ENCODE measurements at places on chromosomes 6 and 20. TPM values are rescaled to one million over a fixed set of nuclear protein-coding genes. Genes with fewer than 3 reads are reported as not detected.

Gene PHACTR1
- total RNA-seq: 4.9 TPM

Gene STX7
- 58.6 TPM for total RNA-seq

DNA sequence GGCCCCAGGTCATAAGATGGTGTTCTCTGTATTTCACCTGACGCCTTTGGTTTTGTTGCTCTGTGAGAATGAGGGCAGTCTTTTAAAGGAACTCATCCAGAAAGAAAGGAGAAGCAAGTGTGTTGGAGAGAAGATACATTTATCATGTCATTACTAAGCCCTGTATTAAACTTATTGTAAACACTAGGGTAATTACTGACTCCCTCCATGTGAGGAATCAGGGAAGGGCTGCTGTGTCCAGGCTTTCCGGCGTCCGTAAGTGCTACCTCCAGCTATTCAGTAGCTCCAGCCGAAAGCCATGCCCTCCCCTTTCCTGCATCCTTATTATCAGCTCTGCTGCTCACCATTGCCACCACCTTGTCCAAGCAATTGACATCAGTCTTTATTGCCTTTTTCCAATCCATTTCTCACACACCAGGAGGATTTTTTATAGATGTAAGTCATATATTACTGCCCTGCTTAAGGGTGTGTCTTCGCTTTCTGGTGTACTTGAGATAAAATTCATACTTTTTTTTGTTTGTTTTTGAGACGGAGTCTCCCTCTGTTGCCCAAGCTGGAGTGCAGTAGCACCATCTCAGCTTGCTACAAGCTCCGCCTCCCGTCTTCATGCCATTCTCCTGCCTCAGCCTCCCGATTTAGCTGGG is 94.7 kb downstream of the RPP40 start:
- no peak overlapping the region for H3K27ac ChIP-seq
- no peaks in the 10 kb centered on the region for H3K27me3 ChIP-seq
- peaks cover 24% of the 10 kb centered on the region for H3K4me1 ChIP-seq
- H3K36me3 ChIP-seq: no peaks in the 10 kb centered on the region
- DNase-seq: no peak

DNA sequence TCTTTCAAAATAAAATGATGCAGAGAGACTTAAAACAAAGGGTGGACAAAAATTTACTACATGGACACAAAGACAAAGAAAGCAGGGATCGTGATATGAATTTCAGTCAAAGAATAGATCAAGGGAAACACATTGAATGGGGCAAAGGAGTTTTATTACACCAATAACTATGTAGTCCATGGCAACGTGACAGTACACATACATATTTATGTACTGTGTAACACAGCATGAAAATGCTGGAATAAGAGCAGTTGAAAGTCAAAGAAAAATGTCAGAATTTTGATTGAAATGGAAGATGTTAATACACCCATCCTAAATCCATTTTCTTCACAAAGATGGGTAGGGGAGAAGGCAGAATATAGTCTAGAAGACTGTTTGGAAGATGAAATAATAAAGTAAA is 9.4 kb upstream of the RIN2 start:
- H3K36me3 ChIP-seq: no peaks in the 10 kb centered on the region
- H3K4me3 ChIP-seq: no peak overlapping the region
- no peaks in the 10 kb centered on the region for H3K27me3 ChIP-seq
- peaks cover 20% of the 10 kb centered on the region for H3K4me1 ChIP-seq

DNA sequence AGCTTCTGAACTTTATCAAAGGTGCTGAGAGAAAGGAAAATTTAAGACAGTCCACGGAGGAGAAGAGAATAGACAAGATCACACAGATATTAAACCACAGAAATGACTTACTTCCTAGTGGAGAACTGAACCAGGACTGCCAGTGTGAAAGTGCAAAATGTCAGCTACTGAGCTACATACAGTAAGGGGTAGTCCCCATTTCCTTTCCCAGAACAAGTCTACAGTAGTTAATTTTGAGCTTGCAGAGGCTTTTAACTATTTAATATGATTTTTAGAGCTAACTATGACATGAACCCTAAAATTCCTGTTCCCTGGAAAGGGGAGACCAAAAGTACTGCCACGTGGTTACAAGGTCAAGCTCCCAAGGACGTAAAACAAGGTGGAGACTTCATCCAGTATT is 45.1 kb downstream of the CEP85L start:
- no peaks in the 10 kb centered on the region for H3K36me3 ChIP-seq
- no peak for DNase-seq
- no peak overlapping the region for H3K4me3 ChIP-seq
- H3K27me3 ChIP-seq: no peaks in the 10 kb centered on the region
- no peak overlapping the region for H3K27ac ChIP-seq

DNA sequence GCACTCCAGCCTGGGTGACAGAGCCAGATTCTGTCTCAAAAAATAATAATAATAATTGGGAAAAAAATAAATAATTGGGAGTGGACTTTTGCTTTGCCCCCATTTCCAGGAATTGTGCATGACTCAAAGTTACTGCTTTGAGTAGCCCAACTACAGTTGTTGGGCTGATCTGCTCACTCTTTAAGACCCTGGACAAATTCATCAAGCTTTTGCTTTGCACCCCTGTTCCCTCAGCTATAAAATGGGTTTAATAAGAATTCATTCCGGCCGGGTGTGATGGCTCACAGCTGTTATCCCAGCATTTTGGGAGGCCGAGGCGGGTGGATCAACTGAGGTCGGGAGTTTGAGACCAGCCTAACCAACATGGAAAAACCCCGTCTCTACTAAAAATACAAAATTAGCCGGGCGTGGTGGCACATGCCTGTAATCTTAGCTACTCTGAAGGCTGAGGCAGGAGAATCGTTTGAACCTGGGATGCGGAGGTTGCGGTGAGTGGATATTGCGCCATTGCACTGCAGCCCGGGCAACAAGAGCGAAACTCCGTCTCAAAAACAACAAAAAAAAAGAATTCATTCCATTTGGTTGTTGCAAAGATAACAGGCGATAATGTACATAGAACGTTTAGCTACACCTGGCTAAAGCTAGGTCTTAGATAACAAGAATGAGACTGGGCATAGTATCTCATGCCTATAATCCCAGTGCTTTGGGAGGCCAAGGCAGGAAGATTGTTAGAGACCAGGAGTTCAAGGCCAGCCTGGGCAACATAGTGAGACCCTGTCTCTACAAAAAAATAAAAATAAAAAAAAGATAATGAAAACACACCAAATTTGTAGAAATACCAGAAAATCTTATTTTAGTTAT is 87.9 kb upstream of the ZNF217 start:
- H3K4me3 ChIP-seq: no peak overlapping the region
- no peaks in the 10 kb centered on the region for H3K36me3 ChIP-seq
- H3K27me3 ChIP-seq: no peaks in the 10 kb centered on the region
- H3K4me1 ChIP-seq: peaks cover 21% of the 10 kb centered on the region
- no peak for DNase-seq

- DNase-seq: peak; percentile 41
- H3K27me3 ChIP-seq: no peaks in the 10 kb centered on the region
- H3K4me3 ChIP-seq: no peak overlapping the region
- H3K4me1 ChIP-seq: peaks cover 8% of the 10 kb centered on the region
Measured at GRCh38 chr6:53309059-53309900, 39.5 kb downstream of the ELOVL5 start.
